ENCODE measurements at places on chromosomes 16 and 17.

DNA sequence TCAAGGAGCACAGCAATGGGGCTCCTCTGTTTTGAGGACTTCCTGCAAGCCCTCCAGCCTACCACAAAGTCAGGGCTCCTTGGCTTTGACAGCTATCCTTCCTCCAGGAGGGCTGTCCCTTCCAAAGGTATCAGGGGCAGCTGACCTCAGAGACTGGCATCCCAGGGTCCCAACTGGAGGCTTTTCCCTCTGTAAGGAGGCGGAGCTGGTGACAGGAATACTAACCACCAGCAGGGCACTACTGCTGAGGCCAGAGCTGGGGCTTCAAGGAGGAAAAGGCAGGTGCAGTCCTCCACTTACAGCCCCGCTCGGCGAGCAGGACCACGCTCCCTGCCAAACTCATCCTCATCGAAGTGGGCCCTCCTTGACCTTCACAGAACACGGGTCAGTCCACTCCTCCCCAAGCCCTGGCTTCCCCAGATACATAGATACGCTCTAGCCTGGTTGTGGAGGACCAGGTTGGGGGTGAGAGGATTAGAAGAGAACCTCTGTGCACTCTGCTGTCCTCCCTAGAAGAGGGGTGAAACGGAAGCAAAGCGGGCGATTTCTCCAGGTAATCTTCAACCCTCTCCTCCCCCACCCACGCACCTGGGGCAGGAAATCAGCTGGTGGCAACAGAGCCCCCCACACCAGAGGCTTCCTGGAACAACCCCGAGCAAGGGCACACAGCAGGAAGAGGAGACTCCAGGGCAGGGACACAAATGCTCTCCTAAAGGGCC, 20.5 kb downstream of the ST3GAL2 start:
- no peak for DNase-seq

DNA sequence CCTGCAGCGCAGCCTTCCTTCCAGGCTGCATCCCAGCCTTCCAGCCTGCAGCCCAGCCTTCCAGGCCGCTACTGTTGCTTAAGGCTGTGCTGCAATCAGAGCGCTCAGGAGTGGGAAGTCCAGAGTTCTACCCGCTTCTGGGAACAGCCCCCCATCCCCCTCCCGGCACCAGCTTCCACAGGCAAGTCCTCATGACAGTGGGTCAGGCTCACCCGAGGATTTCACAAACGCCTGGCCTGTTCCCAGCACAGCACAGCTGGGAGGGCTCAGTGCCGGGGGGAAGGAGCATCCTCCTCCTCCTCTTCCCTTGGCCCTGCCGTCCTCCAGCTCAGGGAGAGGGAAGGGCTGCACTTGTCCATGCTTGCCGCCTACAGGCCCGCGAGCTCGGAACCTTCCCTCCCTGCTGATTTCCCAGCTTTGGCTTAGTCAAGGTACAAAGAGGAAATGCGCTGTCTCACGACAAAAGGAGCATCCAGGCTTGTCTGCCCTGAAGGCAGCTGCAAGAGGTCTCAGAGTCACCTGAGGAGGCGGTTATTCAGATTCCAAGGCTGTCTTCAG, 8.3 kb downstream of the SOCS3 start:
- DNase-seq, result peak; percentile 87

DNA sequence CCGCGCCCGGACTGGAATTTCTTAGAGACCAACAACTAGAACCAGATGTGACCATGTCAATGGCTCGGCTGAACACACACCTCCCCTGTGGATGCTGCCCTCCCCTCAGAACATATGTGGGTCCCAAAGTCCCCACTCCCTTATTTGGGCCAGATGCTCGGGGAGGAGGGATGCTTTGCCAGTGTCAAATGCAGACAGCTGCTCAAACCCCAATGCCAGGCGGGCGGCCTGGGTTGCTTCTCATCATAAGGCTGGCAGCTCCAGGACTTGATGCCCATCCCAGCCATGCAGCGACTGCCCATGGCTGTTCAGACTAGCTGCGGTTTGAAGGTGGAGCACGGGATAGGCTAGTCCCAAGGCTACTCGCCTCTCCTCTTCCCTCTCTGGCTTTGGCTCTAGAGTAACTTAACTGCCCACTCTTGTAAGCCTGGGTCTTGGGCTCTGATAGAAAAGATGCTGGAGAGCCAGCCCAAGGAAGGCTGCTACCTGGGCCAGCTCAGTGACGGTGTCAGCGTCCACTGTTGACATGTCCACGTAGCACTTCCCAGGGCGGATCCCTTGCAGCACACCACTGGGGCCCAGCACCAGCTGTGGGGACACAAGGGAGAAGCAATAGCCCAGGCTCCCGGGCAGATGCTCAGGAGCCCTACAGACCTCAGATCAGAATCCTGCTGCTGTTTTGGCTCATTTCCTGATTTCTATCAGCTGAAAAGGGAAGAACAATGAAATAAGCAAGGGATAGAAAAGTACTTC, 11.0 kb upstream of the ROGDI start:
- no peak for DNase-seq

GRCh38 chr17:4444782-4445473, 11.2 kb downstream of the SPNS3 start:
- no peak for DNase-seq

DNA sequence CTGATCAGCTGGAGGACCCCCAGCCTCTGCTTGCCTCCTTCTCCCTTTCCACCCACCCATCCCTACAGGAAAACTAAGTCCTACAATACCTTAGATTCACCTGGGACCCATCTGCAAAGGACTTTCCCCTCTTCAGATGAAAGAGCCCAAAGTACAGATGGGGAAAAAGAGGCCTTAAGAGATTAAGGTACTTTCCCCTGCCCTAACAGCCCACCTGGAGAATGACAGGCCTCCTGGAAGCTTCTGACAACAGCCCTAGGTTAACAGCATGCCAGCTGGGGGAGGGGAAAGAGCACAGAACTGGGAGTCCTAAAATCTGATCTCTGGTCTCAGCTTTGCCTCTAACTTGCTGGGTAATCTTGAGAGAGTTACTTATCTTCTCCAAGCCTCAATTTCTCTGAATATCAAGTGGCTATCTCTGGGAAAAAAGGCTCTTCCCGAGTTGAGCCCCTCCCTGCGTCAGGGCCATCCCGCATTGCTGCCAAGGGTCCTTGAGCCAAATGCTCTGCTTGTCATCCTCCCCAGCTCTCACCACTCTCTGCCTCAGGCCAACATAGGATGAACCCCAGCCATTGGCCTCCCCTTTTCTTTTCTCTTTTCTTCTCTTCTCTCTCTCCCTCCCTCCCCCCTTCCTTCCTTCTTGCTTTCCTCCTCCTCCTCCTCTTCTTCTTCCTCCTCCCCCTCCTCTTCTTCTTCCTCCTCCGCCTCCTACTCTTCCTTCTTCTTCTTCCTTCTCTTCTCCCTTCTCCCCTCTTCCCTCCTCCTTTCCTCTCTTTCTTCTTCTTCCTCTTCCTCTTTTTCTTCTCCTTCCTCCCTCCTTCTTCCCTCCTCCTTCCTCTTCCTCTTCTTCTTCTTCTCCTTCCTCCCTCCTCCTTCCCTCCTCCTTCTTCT, 22.5 kb upstream of the SP6 start:
- no peak for DNase-seq

DNA sequence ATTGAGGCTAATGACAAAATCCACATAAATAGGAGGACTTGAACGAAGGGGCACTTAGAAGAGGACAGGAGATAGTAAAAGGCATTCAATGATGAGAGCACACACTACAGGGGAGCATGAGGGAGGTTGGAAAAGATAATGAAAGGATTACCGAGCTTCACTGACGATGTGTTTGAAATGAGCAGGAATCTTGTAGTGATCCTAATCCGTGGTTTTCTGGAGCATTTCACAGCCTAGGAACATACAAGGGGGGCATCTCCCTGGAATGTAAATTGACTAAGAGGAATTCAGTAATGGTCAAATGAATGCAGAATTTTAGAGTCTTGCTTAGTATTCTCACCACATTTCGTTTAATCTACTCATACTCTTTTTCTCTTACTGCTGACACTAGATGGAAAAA, 5.2 kb downstream of the ATMIN start:
- DNase-seq, result no peak

GRCh38 chr16:10121491-10121890, 60.7 kb downstream of the GRIN2A start:
- no peak for DNase-seq

GRCh38 chr17:6514371-6514770, 42.0 kb downstream of the PITPNM3 start:
- DNase-seq, result no peak
